ENCODE measurements at places on chromosomes 16 and 17. TPM values are rescaled to one million over a fixed set of nuclear protein-coding genes. Genes with fewer than 3 reads are reported as not detected.

DNA sequence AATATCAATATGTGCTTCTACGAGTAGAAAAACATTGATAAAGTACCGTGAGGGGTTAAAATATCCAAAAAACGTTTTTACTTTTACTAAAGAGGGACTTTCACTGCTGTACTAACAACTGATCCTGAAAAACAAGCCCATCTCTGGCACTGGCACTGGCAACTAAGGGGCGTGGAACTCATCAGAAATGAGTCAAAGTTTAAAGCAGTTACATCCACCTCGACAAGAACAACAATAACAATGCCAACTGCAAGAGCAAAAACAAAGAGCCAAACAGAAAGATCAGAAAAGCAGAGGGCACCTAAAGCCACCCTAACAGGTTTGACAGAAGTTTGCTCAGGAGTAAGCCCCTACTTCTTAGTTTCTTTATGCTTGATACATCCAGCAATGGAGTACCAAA, 13.1 kb downstream of the MBTPS1 start:
- DNase-seq: no peak
- no peak overlapping the region for H3K27ac ChIP-seq
- H3K36me3 ChIP-seq: peaks cover 4% of the 10 kb centered on the region
- no peaks in the 10 kb centered on the region for H3K27me3 ChIP-seq

The CCL16 gene
- not detected for total RNA-seq

DNA sequence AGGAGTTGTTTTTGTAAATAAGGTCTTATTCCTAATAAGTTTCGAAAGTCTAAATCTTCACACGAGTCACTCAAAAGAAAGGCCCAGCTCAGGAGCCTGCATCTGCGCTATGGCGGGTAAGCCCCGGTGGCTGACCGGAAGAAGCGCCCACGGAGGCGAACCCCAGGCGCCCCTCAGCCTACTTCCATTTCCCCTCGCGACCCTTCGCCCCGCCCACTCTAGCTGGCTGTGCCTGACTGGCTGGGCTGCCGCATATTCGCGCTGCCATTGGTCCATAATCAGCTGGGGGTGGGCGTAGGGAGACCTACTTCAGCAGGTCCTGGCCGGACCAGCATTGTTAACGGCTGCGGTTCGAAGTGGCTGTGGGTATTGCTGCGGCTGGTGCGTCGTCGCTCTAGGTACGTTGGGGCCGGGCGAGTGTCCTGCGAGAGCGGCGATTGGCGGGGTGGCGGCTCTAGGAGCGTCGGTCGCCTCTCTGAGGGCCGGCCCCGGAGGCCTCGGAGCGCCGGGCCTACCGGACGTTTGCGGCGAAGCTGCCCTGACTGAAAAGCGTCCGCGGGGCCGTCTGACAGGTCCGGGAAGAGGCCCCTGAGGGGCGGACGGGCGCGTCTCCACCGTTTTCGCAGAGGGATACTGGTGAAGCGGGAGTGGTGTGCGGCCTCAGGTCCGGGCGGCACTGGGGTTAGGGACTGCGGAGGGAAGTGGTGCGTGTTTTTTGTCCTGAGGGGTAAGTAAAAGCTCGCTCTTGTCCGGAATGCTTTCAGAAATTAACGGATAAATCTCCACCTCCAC, at the start of gene ATF7IP2:
Gene ATF7IP2, plus strand, starts transcription at position 337 of the 792 bp plus-strand sequence. CDS start 44,560 bp downstream, outside the sequence.
- peak; percentile 96 for DNase-seq
- peaks cover 8% of the 10 kb centered on the region for H3K36me3 ChIP-seq
- peak within 1 kb of the TSS; percentile 82 for H3K4me3 ChIP-seq
- H3K27me3 ChIP-seq: no peaks in the 10 kb centered on the region

- H3K4me3 ChIP-seq: no peak overlapping the region
- H3K36me3 ChIP-seq: peaks cover 22% of the 10 kb centered on the region
- peak overlapping the region; percentile 61 for H3K27ac ChIP-seq
- H3K27me3 ChIP-seq: no peaks in the 10 kb centered on the region
These were observed 4.3 kb downstream of the VAMP2 start for GRCh38 chr17:8158267-8159031.

- no peak for DNase-seq
- H3K27ac ChIP-seq: no peak overlapping the region
- no peaks in the 10 kb centered on the region for H3K4me1 ChIP-seq
- no peak overlapping the region for H3K4me3 ChIP-seq
- H3K27me3 ChIP-seq: no peaks in the 10 kb centered on the region
These were observed 6.1 kb downstream of the KRT23 start for GRCh38 chr17:40931311-40931710.

- no peak for DNase-seq
- no peak overlapping the region for H3K4me3 ChIP-seq
- no peaks in the 10 kb centered on the region for H3K36me3 ChIP-seq
- no peaks in the 10 kb centered on the region for H3K27me3 ChIP-seq
- no peaks in the 10 kb centered on the region for H3K4me1 ChIP-seq
These were observed 61.7 kb downstream of the SMPD3 start for GRCh38 chr16:68386628-68387027.

GRCh38 chr17:76280650-76281049, 15.5 kb downstream of the UBALD2 start:
- no peaks in the 10 kb centered on the region for H3K4me1 ChIP-seq
- H3K27ac ChIP-seq: no peak overlapping the region
- no peak for DNase-seq
- no peaks in the 10 kb centered on the region for H3K36me3 ChIP-seq
- H3K4me3 ChIP-seq: no peak overlapping the region

GRCh38 chr16:14398014-14398717, 231.9 kb downstream of the PARN start:
- no peak overlapping the region for H3K27ac ChIP-seq
- no peaks in the 10 kb centered on the region for H3K4me1 ChIP-seq
- no peak for DNase-seq
- H3K27me3 ChIP-seq: no peaks in the 10 kb centered on the region
- no peak overlapping the region for H3K4me3 ChIP-seq
- no peaks in the 10 kb centered on the region for H3K36me3 ChIP-seq

- H3K4me3 ChIP-seq: no peak within 1 kb of the TSS
- H3K27ac ChIP-seq: no peak within 1 kb of the TSS
- peaks cover 7% of the 10 kb centered on the region for H3K4me1 ChIP-seq
- DNase-seq: no peak
- no peaks in the 10 kb centered on the region for H3K27me3 ChIP-seq
These were observed at the start of gene APOH for GRCh38 chr17:66228887-66229782. Gene APOH, minus strand, starts transcription at chr17:66229415. Its CDS starts 36 bp downstream, at chr17:66229379.

DNA sequence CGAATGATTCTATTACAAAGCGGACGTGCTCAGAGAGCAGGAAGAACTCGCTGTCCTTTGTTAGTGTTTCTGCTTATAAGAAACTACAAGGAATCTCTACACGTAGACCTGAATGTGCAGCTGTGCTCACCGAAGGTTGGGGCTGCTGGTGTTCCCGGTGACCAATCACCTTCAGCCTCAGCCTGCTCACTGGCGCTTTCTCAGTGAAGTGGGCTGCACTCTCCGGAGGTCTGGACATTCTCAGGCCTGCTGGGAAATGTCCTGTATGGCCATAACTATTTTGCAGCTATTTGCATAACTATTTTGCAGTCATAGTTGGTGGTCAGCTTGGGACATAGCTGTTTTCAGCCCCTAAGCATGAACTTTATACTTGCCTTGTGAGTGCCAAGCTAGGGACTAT, 9.7 kb upstream of the CIAO3 start:
- no peaks in the 10 kb centered on the region for H3K4me1 ChIP-seq
- H3K4me3 ChIP-seq: no peak overlapping the region
- H3K27me3 ChIP-seq: no peaks in the 10 kb centered on the region

DNA sequence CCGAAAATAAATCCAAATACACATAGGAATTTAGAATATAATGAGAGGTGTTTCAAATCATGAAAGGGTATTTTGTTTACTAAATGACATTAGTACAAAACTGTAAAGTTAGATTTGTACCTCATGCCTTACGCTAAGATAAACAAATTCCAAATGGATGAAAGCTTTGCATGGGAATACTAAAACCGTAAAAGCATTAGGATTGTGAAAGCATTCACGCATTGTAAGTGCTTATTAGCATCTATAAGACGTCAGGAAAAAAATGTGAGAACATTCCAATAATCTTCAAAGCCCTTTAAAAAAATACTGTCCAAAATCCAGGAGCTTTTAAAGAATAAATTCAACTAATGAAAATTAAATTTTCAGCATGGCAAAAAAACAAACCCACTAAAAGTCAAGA, 24.8 kb upstream of the ALOX15 start:
- H3K4me1 ChIP-seq: no peaks in the 10 kb centered on the region
- no peak for DNase-seq
- H3K36me3 ChIP-seq: peaks cover 7% of the 10 kb centered on the region
- no peak overlapping the region for H3K27ac ChIP-seq
- no peak overlapping the region for H3K4me3 ChIP-seq

The PYDC1 gene
- not detected for total RNA-seq

The KRTAP1-5 gene
- not detected for total RNA-seq

The BTBD17 gene
- 3.3 TPM for total RNA-seq

The GPRC5B gene
- total RNA-seq: 6.9 TPM

GRCh38 chr17:50278526-50279180, 4.4 kb downstream of the TMEM92 start:
- H3K4me3 ChIP-seq: no peak overlapping the region
- no peaks in the 10 kb centered on the region for H3K36me3 ChIP-seq
- no peaks in the 10 kb centered on the region for H3K27me3 ChIP-seq

GRCh38 chr17:19357351-19357750, 5.2 kb downstream of the B9D1 start:
- no peaks in the 10 kb centered on the region for H3K36me3 ChIP-seq
- DNase-seq: no peak
- peaks cover 7% of the 10 kb centered on the region for H3K4me1 ChIP-seq

The HSF4 gene
- total RNA-seq: 13.9 TPM

The CSH2 gene
- not detected for total RNA-seq

DNA sequence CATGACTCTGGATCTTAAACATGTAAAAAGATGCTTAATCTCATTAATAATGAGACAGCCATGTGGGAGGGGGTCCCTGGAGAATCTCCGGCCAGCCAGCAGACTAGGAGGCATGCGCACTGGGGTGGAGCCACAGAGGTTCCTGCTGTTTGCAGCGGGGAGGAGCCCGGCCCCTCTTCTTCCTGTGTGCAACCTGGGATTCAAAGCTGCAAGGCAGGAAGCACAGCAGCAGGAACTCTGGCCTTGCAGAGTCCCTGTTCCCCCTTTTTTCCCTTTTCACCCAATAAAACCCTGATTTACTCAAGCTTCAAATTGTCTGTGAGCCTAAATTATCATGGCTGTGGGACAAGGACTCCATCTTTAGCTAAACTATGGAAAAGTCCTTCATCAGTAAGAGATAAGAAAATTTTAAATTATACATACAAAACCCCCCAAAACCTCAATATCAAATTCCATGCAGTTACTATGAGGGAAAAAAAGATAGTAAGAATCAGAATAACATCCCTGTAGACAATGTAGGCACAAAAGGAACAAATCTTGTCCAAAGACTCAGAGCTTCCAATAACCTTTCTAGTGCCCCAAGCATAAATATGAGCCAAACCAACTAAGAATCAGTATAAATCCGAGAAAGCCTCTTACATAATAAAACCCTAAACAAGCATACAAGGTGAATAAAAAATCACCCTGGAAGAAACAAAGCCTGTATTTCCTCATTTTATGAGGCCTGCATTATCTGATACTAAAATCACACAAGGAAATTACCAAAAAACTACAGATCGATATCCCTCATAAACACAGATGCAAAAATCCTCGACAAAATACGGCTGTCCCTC, 12.1 kb downstream of the CFDP1 start:
- peak; percentile 97 for DNase-seq
- H3K27ac ChIP-seq: peak overlapping the region; percentile 81
- peak overlapping the region; percentile 3 for H3K4me3 ChIP-seq

The TBC1D3C gene
- not detected for total RNA-seq

- no peak overlapping the region for H3K4me3 ChIP-seq
- H3K27me3 ChIP-seq: no peaks in the 10 kb centered on the region
- H3K36me3 ChIP-seq: no peaks in the 10 kb centered on the region
- no peak overlapping the region for H3K27ac ChIP-seq
- H3K4me1 ChIP-seq: no peaks in the 10 kb centered on the region
These were observed 265.0 kb downstream of the CPPED1 start for GRCh38 chr16:12538667-12539091.

GRCh38 chr17:81140695-81141094, 24.6 kb upstream of the PVALEF start:
- H3K27me3 ChIP-seq: no peaks in the 10 kb centered on the region
- no peak for DNase-seq
- H3K27ac ChIP-seq: no peak overlapping the region
- H3K4me1 ChIP-seq: peaks cover 11% of the 10 kb centered on the region

DNA sequence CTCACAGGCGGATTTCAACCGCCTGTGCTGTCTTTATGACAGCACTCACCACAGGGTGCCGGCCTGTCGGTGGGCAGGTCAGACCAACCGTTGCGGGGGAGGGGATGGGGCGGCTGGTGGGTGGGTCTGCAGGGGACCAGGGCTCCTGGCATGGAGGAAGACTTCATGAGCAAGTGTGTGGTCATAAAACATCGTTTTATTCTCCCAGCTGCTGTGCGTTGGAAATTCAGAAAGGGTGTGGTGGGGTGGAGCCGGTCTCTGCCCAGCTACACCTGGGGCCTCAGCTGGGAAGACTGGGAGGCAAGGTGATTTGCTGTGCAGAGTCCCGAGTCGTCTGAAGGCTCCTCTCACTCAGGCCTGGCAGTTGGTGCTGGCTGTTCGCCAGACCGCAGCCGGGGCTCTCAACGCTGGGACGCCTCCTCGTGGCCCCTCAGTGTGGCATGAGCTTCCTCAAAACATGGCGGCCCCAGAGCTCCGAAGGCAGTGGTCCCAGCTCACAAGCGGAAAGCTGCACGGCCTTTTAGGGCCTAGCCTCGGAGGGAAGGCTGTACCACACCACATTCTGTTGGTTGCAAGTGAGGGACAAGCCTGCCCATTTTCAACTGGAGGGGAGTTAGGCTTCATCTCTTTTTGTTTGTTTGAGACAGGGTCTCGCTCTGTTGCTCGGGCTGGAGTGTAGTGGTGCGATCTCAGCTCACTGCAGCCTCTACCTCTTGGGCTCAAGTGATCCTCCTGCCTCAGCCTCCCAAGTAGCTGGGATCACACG, 45.8 kb upstream of the GSE1 start:
- no peaks in the 10 kb centered on the region for H3K27me3 ChIP-seq
- H3K4me1 ChIP-seq: peaks cover 41% of the 10 kb centered on the region
- H3K27ac ChIP-seq: no peak overlapping the region
- no peak overlapping the region for H3K4me3 ChIP-seq
- H3K36me3 ChIP-seq: no peaks in the 10 kb centered on the region

The ABCA5 gene
- 11.7 TPM for total RNA-seq

- DNase-seq: no peak
- no peaks in the 10 kb centered on the region for H3K27me3 ChIP-seq
- H3K4me1 ChIP-seq: no peaks in the 10 kb centered on the region
- H3K4me3 ChIP-seq: no peak overlapping the region
- no peak overlapping the region for H3K27ac ChIP-seq
These were observed 14.2 kb downstream of the POLR3K start for GRCh38 chr16:38941-39892.

DNA sequence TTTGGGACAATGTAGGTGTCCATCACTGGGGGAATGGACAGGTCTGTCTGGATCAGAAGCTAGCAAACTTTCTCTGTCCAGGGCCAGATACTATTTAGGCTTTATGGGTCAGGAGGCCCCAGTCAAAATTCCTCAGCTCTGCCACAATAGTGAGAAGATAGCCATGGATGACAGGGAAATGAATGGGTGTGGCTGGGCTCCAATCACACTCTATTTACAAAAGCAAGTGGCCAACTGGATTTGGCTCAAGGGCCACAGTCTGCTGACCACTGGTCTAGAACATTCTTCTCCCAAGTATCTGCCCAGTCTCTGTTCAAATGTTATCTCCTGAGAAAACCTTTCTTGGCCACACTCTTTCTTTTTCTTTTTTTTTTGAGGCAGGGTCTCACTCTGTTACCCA, 339.9 kb downstream of the SOX9 start:
- peaks cover 5% of the 10 kb centered on the region for H3K4me1 ChIP-seq
- no peak overlapping the region for H3K27ac ChIP-seq
- H3K4me3 ChIP-seq: no peak overlapping the region
- no peak for DNase-seq
- H3K36me3 ChIP-seq: no peaks in the 10 kb centered on the region
- H3K27me3 ChIP-seq: no peaks in the 10 kb centered on the region

- no peaks in the 10 kb centered on the region for H3K4me1 ChIP-seq
- H3K4me3 ChIP-seq: no peak overlapping the region
- H3K36me3 ChIP-seq: no peaks in the 10 kb centered on the region
- no peak overlapping the region for H3K27ac ChIP-seq
- no peaks in the 10 kb centered on the region for H3K27me3 ChIP-seq
These were observed 204.8 kb upstream of the SALL1 start for GRCh38 chr16:51355875-51356274.

All from A673 (cell line).